ENCODE measurements at places on chromosomes 3 and 15.

DNA sequence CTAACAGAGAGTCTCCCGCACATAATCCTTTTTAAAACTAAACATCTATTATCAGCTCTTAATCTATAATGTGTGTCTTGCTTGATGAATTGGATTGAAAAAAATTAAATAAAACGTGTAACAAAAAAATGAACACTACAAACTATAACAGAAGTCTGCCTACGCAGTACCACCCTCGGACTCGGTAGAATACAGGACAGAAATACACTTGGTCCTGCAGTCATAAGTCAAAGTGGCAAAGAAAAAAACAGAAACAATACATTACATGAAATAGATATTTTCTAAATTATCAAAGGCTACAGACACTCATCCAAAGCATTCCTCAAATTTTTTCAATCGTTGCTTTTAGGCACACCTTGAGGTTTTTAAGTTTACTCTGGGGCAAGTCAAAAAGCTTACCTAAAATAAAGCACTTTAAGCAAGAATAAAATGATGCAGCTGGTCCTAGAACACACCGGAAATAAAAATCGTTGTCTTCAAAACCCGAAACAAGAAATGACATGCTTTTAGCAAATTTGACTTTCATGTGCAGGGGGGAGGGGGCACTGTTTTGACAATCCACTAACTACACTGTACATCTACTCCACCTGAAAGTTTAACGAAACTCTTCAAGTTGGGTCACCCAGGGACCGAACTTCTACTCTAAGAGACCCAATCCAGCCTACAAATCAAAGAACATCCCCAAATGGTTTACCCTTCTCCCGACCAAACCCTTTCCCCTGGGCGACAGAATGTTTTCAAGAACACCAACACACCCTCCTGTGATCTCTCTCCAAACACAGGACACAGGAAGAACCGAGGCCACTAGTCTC is 1.3 kb downstream of the ADAM10 start:
- no peak for DNase-seq

GRCh38 chr3:27322634-27323033 is 46.5 kb downstream of the NEK10 start:
- DNase-seq, result no peak

DNA sequence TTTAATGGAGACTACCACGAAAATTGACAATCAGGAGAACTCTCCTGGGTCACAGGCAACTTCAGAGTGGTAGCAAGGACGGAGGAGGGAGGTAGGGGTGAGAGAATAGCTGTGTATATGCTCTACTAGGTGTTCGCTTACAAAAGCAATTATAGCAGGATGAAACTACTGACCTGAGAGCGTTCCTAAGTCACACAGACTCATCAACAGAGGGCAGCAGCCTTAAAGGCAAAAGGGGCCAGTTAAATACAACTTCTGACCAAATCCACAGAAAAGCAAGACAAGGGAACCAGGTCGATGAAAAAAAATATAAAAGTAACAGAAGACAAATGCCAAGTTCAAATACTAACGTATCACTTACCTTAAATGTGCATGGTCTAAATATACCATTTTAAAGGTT is 894.6 kb downstream of the PLOD2 start:
- DNase-seq, result no peak

DNA sequence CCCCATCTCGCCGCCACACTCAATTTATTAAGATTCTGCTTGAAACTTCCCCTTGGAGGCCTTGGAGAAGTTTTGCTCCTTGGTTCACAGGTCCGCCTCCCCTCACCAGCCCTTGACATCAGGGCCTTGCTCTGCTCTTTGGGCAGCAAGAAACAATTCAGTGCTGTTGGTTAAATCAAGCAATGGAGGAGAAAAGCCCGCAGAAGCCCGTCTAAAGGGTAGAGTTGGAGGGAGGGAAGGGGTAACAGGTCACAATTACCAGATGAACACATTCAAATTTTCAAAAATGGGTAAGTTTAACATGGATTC is 429 bp downstream of the PARP9 start:
- DNase-seq, result no peak

DNA sequence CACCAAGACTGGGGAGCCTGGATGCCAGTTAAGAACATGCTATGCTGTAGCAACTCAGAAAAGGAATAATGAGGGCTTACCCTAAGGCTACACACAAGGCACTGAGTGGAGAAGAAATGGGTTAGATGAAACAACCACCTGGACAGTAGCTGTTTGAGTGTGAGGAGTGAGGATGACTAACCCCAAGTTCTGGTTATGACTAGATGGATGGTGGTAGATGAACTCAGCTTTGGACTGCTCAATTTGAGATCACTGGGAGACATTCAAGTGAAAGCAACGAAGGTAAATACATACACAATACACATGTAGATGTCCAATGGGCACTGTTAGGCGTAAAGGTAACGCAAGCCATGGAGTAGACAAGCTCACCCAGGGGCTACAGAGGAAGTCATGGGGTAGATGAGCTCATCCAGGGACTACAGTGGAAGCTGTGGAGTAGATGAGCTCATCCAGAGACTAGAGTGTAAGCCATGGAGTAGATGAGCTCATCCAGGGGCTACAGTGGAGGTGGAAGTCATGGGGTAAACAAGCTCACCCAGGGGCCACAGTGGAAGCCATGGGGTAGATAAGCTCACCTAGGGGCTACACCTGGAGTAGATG is 98.3 kb downstream of the ANO10 start:
- DNase-seq, result no peak

Data from D721Med (cell line).